ENCODE measurements at places on chromosomes 12 and 14.

GRCh38 chr12:90045559-90045958 lies 336.9 kb upstream of the ATP2B1 start:
- no peak for DNase-seq

GRCh38 chr14:32477396-32477795 lies 148.3 kb downstream of the AKAP6 start:
- no peak for DNase-seq

- DNase-seq: no peak
Observed at GRCh38 chr14:74974364-74975058, 19.1 kb upstream of the PGF start.

- DNase-seq: no peak
Observed at GRCh38 chr12:3398196-3398789, 92.7 kb upstream of the PRMT8 start.

DNA sequence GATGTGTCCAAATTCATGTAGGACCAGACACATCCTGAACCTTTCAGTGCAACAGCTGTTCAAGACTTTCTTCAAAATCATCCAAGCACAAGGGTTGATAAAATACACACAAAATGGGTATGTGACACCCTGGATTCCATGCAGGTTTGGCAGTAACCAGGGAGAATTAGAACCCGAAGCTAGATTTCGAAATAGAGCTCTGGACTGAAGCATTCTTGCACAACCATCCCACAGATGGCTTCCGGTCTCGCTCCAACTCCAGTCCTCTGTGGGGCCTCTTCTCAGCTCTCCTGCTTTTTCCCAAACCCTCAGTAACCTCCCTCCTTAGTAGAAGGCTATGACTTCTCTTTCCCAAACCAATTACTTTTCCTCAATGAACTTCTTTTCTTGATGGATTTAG lies 171.3 kb downstream of the TTC7B start:
- no peak for DNase-seq

GRCh38 chr12:67662910-67663538 lies 14.5 kb downstream of the DYRK2 start:
- DNase-seq: no peak

GRCh38 chr14:77991128-77991772 lies 178.9 kb upstream of the NRXN3 start:
- no peak for DNase-seq

DNA sequence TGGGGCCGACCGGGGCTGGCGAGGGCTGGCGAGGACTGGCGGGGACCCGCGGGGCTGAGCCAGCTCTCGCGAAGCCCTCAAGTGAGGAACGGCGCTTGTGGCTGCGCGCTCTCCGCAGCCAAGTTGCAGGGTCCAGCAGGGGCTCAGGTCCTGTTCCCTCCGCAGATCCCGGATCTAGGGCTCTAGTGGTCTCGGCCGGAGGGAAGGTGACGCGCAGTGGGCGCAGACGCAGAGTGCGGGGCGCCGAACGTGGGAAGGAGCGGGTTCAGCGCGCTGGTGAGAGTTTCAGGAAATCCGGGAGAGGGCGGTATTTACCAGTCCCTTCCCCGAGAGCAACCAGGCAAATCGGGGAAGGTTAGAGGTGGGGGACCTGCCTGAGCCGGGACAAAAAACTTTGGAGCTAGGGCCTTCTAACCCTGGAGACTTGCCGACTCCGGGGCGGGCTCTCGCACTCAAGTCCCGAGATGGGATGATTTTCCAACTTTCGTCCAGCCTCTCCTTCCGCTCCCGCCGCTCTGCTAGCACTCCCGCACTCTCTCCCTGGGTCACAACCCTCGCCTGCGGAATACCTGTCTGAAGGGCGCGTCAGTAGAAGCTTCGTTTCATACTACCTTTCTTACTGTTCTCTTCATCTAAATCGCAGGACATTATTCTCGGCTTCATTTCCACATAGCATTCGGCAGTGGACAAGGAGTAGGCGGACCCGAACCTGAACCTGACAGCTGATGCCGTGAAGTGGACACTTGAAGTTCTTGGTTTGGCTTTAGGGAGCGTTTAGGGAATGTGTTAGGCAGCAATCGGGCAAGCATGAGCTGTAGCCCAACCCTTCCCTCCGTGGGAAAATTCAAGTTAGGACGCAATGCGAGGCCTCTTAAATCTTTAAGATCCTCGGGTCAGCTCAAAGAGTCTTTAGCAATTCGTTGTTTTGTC lies 13.6 kb upstream of the PAX9 start:
- no peak for DNase-seq

DNA sequence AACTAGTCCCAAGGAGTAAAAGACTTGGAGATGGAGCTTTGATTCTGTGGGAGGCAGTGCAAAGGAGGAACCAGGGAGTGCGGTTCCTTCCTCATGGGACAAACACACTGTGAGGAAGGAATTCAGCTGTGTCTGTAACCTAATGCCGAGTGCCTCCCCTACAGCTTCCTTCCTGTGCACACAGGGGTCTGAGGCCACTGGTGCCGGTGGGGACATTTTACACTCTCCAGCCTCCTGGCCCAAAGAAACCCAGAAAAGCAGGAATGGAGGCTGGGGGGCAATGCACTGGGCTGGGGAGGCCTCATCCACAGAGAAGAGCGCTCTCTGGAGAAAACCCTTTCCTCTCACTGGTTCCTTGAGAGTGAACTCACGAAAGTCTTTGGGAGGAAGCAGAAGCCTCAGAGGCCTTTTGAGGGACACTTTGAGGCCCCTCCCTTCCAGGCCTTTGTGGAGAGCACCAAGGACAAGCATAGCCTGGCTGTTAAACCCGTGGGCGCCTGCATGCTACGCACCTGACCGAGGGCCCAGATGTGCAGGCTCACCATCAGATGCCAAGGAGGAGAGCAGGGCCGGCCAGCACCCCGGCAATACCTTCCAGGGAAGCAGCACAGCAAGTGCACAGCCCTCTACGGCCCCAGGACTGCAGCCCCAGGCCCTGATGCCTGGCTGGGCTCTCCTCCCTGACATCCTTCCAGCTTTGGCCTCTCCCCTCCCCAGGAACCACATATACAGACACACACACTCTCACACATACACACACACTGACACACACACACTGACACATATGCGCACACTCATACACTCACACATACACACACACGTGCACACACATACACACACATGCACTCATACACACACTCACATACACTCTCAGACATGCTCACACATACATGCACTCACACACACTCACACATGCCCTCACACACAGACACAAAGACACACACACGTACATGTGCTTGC lies 52.0 kb downstream of the NFKBIA start:
- no peak for DNase-seq

DNA sequence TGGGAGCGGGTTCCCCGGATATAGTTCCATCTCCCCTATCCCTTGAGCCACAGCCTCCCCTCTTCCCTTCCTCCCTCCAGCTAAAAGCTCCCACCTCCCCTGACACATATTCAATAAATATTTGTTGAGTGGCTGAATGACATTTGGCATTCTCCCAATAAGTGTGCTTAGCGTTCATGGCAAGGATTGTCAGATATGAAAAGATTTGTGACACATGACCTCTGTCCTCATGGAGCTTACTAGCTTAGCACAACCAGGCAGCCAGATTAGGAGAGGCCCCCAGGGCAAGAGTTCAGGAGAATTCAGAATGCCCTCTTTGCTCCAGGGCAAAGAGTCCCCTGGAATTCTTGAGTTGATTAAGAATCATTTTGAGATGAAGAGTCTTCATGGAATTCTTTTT lies 22.5 kb upstream of the SLC6A12 start:
- DNase-seq: no peak

GRCh38 chr14:95134304-95134933 lies 22.9 kb downstream of the DICER1 start:
- DNase-seq: no peak

DNA sequence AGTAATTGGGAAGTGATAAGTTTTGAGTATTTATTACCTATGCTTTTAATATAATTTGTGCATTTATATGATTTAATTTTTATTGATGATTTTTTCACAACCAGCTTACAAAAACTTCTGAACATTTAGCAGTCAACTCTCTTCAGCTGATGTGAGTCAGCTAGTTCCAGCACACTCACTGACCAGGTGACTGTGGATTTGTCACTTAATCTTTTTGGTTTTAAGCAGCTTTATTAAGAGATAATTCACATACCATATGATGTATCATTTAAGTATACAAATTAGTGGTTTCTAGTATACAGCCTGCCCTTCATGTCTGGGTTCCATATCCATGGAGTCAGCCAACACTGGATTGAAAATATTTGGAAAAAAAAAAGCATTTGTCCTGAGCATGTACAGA lies 103.5 kb downstream of the SYNE2 start:
- no peak for DNase-seq

Measured in CD4-positive, alpha-beta T cell treated with Interleukin-17A for 4 hours (primary cell).